CD4-positive, alpha-beta T cell treated with Interleukin-17A for 4 hours (primary cell): ENCODE measurements at places on chromosomes 1 and 21.

GRCh38 chr1:119535381-119535780 lies 28.4 kb downstream of the HSD3B1 start:
- no peak for DNase-seq

DNA sequence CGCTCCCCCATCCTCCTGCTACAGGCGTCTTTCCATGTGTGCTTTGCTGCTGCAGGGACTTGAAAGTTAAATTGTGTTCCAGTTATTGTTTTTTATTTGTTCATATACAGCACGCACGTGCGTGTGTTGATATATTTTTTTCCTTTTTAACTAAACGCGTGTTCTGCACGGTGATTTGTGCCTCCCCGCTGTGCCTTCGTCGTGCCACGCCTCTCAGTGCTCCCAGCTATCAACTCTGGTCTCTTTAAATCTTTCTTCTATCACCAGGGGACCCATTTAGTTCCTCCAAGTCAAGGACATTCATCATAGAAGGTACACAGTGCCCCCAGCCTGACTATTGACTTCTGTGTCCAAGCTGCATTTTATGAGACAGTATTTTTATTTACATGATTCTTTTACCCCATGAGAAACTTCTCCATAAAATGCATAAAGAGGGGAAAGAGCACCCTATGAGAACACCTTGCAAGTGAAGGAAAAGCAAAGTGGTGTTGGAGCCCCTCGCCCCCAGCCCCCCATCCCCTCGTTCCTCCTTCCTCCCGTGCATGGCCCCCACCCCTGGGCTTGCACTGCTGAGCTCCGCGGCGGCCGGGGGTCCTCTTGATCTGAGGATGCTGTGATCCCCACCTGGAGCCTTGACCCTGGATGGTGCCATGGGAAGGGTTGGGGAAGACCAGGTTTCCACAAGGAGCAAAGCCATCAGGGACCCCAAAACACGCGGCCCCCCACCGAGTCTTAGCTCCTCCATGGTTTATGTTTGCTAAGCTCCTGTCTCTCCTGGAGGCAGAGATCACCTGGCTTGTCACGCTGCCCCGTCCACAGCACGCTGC lies 45.5 kb downstream of the KCNAB2 start:
- no peak for DNase-seq

- DNase-seq: no peak
Observed at GRCh38 chr1:981491-981954, 370 bp downstream of the PERM1 start.

- DNase-seq: no peak
Observed at GRCh38 chr1:13935336-13935735, 235.3 kb downstream of the PRDM2 start.

DNA sequence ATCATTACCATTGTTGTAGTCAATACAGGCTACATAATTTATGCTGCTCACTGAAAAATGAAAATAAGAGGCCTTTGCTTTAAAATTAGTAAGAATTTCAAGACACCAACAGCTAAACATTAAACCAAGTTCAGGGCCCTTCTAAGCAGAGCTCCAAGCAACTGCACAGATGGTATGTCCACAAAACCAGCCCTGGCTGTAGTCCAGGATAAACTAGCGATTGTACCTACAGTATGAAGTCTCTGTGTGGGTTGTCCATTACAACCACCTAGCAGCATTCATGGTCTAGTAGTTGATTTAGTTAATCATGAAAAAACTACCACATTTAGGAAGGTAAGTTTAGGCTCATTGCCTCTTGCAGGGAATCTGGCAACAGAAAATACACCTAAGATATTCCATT lies 35.3 kb downstream of the CLCA4 start:
- DNase-seq: no peak
